ENCODE measurements at places on chromosomes 7 and 10.

DNA sequence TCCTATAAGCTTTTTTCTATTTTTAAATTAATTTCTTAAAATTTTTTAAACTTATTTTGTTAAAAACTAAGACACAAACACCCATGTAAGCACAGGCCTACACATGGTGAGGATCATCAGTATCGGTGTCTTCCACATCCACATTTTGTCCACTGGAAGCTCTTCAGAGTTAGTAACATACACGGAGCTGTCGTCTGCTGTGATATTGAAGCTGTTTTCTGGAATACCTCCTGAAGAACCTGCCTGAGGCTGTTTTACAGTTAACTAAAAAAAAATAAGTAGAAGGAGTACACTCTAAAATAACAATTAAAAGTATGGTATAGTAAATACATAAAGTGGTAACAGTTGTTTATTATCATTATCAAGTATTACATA lies 17.7 kb downstream of the KLLN start:
- no peak for DNase-seq

GRCh38 chr10:98323221-98324164 lies 55.5 kb upstream of the LOXL4 start:
- no peak for DNase-seq

DNA sequence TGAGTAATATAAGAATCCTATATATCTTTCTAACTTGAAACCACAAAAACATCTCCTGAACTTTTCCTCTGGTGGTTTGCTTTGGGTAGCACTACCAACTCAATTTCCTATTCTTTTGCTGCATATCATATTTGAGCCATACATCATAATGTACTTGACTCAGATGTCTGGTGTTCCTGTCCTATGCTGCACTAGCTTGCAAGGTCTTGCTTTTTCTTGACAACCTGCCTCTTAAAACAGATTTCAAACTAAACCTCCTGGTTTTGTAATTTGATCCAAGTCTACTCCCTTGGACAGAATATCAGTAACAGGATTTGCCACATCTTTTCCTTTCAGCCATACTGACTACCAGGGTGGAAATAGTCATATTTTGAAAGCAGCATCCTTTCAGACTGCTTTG lies 520.3 kb upstream of the LRRTM3 start:
- no peak for DNase-seq

- DNase-seq: no peak
Measured at GRCh38 chr7:51182636-51183166, 133.9 kb downstream of the COBL start.

DNA sequence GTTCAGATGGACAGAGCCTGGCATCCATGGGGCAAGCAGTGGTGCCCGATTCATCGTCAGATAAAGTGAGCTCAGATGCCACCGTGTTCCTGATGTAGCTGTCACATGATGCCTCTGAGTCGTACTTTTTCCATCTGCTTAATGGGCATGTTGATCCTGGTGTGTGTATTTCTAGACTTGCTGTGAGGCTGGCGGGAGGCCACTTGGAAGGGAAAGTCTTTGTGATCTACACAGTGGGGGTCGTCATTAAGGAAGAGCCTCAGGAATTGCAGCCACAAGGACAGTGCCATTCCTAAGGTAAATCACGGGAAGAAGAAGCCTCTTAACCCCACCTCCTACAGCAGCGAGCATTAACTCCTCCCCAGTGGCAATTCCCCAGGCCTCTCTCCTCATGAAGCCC lies 63.0 kb downstream of the RGS10 start:
- no peak for DNase-seq
